ENCODE measurements at places on chromosomes 2 and 18.

- DNase-seq: no peak
Observed at GRCh38 chr18:56112013-56112749, 524.2 kb upstream of the TCF4 start.

DNA sequence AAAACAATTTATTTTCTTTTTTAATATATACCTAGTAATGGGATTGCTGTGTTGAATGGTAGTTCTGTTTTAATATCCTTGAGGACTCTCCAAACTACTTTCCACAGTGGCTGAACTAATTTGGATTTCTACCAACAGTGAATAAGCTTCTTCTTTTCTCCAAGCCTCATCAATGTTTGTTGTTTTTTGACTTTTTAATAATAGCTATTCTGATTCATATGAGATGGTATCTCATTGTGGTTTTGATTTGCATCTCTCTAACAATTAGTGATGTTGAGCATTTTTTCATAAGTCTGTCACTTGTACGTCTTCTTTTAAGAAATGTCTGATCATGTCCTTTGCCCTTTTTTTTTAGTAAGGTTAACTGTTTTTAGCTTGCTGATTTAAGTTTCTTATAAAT lies 863.3 kb downstream of the CNTNAP5 start:
- DNase-seq: no peak

- peak; percentile 52 for DNase-seq
Observed at GRCh38 chr2:168490015-168490874, 34.2 kb downstream of the CERS6 start.

DNA sequence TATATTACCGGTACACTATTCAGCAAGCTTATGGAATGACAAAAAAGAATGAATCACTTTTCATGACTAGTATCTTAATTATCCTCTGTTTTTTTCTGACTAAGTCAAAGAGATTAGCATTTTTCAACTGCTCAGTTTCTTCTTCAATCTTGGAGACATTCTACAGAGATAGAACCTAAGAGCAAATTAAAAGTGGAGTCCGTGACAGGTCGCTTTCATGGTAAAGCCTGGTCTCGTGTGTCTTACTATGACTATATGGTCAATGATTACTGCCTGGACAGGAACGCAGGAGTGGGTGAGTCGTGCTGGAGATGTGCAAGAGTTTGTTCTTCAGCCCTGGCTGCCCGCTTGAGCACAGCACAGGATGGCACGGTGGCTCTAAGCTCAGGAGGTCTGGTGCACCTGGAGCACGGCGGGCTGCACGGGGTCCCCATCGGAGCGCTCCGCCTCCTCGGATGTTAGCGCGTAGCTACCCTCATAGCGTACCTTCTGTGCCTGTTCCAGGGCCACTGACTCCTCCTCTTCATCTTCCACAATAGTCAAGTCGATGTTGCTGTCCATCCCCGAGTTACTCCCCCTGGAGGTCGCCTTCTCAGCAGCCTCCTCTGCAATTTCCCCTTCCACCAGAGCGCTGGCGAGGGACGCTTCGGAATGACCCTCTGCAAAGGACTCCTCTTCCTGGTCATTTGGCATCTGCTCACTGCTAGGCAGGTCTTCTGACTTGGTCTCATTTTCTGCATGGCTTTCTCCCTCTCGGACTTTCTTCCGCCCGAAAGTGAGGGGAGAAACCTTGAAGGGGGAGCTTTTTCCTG lies 11.1 kb downstream of the CAVIN2 start:
- DNase-seq: no peak

GRCh38 chr2:19367326-19367725 lies 8.9 kb upstream of the OSR1 start:
- DNase-seq: no peak

- DNase-seq: no peak
Observed at GRCh38 chr2:74892609-74893008, 58.7 kb downstream of the HK2 start.
